ENCODE measurements at places on chromosomes 1 and 21.
A peak's percentile ranks its signal among the peaks of the same experiment; 100 is the strongest.

GRCh38 chr1:111490220-111490619 lies 13.2 kb downstream of the ADORA3 start:
- no peak for DNase-seq

- no peak for DNase-seq
Observed at GRCh38 chr1:85290826-85291225, 14.4 kb upstream of the BCL10 start.

DNA sequence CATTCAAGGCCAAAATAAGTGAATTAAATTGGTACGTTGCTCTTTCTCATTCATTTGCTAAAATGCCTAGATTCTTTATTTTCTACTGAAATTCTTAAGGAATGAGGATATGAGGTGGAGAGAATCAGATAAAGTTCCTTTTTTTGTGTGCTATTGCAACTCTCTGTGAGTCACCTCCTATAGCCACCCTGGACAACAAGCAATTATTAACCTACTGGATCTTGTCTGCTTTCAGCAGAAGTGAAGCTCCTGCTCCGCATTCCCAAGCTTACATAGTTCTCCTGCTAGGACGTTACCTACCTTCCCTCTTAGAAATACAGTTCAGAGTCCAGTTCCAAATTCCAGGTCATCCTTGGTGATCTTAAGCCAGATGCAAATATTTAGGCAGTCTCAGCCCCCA lies 4.8 kb upstream of the KCNJ6 start:
- DNase-seq, result no peak

DNA sequence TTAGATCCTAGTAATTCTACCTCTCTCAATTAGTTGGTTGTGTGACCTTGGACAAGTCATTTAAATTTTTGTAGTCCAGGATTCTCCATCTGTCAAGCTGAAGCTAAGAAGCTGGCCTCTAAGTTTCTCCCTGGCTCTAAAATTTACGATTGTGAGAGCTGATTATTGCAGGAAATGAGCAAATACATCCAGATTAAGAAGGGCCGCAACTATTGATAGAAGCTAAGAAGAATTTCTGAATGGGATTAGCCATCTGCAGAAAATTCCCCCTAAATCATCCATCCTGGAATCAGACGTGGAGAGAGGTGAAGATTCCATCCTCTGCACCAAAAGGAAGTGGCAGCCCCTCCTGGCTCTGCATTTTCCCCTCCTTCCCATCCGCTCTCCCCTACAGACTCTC lies 55.0 kb downstream of the HIVEP3 start:
- DNase-seq, result no peak

GRCh38 chr1:92487078-92487605 lies 417 bp upstream of the GFI1 start:
- no peak for DNase-seq

GRCh38 chr1:91913018-91913417 lies 27.1 kb upstream of the TGFBR3 start:
- no peak for DNase-seq

- peak; percentile 45 for DNase-seq
Observed at GRCh38 chr1:6465461-6466005, 440 bp downstream of the TNFRSF25 start.

DNA sequence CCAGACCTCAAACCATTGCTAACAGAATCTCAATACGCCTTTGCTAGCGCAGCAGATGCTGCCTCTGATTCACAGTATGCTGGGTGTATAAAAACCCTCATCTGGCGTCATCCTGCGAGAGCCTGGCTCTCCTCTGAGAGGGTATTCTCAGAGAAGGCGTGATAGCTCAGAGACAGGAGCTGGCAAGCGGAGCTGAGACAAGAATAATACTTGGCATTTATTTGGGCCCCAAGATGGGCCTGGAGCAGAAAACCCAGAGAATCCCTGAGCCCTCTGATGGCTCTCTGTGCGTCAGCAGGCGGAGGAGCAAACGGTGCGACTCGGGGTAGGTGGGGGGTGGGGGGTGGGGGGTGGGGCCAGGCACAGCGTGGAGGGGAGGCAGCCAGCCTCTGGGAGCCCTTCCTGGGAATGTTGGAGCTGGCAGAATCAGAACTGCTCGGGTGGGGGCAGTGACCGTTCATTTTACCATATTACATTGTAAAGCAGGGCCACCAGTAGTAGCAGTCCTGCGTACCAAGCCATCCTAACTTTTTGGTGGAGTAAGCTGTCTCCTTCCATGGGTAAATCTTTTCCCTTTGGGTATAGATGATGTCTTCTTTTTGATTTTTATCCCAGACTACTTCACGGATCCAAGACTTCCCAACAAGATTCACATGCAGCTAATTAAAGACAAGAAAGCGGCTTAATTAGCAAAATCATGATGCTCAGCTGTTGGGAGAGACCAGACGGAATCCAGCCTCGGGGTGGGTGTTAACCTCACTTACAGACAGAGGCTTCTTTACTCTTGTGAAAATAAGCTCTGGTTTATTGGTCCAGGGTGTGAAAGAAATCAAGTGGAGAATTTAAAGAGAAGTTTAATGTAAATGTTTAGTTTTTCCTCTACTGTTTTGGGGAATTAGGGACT lies 7.1 kb downstream of the RIIAD1 start:
- DNase-seq, result no peak

- no peak for DNase-seq
Observed at GRCh38 chr21:16775076-16775475, 737.8 kb upstream of the CXADR start.

DNA sequence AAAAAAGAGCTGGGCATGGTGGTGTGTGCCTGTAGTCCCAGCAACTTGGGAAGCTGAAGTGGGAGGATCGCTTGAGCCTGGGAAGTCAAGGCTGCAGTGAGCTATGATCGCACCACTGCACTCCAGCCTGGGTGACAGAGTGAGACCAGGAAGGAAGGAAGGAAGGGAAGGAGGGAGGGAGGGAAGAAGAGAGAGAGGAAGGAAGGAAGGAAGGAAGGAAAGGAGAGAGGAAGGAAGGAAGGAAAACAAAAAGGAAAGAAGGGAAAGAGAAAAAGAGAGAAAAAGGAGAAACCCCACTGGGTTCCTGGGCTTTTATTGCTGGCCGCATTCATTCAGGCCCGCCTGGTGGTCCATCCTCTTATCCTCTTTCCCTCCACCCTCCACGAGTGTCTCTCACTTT lies 9.8 kb downstream of the SLC2A7 start:
- no peak for DNase-seq

DNA sequence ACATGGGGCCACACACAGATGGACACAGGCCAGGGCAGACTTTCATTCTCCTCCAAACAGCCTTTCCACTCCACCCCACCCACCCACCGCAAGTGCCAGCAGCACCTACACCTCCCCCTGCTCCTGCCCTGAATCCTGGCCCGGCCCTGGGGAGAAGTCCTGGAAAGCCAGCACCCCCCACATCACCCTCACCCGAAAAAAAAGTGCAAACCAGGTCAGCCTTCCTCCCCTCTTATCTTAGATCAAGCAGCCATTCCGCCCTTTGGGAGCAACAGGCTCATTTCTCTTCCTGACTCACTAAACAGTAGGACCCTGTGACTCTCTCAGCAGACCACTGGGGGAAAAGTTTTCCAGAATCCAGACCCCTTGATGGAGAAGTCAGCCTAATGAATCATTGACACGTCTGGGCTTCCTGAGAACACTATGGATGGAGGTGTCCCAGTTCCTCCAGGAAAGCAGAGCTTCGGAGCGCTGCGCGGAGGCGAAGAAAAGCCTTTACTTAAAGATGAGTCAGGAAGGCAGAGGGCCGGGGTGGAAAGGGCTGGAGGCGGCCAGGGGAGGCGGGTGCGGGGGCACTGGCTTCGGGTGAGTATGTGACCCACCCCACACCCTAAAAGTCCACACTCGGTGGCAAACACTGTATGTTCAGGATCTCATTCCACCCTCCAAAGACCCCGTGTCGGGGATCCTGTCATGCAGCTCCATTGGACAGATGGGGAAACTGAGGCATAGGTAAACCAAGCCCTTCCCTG lies 588.7 kb downstream of the MATN1 start:
- no peak for DNase-seq

- no peak for DNase-seq
Observed at GRCh38 chr1:117389284-117389683, 22.0 kb downstream of the MAN1A2 start.

GRCh38 chr1:226482196-226482595 lies 66.4 kb upstream of the STUM start:
- DNase-seq, result no peak

GRCh38 chr1:155073377-155074242 lies 5.0 kb upstream of the EFNA3 start:
- DNase-seq, result no peak

DNA sequence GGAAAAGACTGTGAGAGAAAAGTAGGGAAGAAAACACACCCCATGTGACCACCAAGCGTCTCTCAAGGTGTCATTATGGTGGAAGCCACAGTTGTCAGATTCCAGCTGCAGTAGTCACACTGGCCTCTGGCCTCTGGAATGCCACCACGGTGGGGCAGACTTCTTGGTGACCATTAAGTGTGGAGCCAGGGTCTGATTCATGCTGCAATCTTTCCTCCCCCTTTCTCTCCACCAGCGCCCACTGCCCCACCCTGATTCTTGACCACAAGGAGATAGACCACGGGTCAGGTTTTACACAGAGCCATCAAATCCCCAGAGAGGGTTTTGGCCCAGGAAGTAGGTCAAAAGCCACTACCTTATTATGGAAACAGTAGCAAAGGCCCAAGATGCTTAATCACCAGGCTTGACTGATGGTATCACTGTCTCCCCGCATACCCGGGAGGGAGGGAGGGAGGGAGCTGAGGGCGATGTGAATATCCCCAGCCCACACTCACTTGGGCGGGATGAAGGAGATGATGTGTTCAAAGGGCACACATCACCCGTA lies 52.7 kb upstream of the GRHL3 start:
- no peak for DNase-seq

GRCh38 chr1:224427346-224427745 lies 7.3 kb downstream of the WDR26 start:
- DNase-seq, result no peak

- DNase-seq, result no peak
Observed at GRCh38 chr1:25140073-25140797, 92.1 kb downstream of the SYF2 start.

DNA sequence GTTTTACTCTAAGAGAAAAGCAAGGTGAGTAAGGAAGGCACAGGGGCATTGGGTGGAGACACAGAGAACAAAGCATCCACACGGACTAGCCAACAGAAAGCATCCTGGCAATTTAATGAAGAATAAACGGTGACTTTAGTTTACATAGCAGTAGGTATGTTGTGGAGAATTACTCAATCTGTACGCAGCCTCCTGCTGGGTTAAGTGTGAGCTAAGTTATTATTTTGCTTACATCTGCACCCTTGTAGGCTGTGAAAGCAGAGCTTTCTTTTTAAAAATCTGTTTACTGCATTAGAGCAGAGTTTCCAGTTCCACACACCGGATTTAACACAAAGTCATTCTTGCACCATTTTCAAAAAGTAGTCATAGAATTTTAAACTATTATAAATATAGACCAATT lies 144.5 kb downstream of the AKT3 start:
- no peak for DNase-seq

- DNase-seq, result no peak
Observed at GRCh38 chr21:26952374-26953066, 14.4 kb downstream of the ADAMTS5 start.
